ENCODE measurements at places on chromosomes 1 and 21. TPM values are rescaled to one million over a fixed set of nuclear protein-coding genes. Genes with fewer than 3 reads are reported as not detected.

The TSSK3 gene
- 0.86 TPM for total RNA-seq

GRCh38 chr21:18006691-18007090, 187.5 kb upstream of the C21orf91 start:
- no peak for DNase-seq

The CFAP45 gene
- 0.32 TPM for total RNA-seq

The LAX1 gene
- total RNA-seq = under 0.01 TPM

The FCMR gene
- 1.6 TPM for total RNA-seq

DNA sequence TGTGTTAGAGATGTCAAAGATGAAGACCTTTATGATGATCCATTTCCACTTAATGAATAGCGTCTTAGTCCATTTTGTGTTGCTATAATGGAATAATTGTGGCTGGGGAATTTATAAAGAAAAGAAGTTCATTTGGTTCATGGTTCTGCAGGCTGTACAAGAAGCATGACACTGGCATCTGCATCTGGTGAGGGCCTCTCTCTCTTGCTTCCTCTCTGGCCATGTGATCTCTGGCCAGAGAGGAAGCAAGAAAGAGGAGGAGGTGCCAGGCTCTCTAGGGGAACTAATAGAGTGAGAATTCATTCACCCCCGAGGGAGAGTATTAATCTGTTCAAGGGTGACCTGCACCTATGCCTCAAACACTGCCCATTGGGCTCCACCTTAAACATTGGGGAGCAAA, 242.8 kb downstream of the DISC1 start:
- no peak for DNase-seq

DNA sequence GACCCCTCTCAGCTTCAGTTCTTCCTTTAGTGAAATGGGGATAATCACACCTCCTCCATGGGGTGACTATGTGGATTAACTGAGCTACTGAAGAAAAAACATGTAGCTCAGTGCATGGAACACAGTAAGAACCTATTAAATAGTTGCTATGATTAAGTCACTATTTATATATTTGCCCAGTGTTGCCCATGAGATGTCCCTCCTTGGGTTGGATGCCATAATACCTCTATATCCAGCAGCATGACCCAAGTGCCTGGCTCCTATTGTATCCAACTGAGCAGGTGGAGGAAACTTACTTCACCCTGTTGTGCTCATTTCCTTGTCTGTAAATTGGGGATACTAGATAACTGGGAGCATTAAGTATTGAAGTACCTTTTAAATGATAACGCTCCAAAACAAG, 47.1 kb upstream of the CYP2J2 start:
- DNase-seq = no peak

DNA sequence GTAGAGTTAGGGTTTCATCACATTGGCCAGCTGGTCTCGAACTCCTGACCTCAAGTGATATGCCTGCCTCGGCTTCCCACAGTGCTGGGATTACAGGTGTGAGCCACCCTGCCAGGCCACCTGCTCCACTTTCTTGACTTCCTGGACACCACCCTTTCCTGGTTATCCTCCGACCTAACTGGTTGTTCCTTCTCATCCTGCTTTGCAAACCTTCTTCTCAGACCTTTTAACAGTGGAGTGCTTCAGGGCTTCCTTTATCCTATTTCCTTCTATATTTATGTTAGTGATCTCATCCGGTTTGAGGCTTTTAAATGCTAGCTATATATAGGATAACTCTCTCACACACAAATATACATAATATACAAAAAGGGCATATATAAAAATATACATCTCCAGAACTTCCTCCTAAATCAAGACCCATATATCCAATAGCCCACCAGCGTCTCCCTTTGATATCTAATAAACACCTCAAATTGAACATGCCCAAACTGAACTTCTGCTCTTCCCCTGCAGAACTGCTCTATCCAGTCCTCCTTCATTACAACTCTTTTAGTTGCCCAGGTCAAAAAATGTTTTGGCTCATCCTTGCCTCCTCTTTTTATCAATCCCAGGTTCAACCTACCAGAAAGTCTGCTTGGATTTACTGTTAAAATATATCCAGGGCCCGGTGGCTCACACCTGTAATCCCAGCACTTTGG, 19.5 kb upstream of the UQCRHL start:
- no peak for DNase-seq

DNA sequence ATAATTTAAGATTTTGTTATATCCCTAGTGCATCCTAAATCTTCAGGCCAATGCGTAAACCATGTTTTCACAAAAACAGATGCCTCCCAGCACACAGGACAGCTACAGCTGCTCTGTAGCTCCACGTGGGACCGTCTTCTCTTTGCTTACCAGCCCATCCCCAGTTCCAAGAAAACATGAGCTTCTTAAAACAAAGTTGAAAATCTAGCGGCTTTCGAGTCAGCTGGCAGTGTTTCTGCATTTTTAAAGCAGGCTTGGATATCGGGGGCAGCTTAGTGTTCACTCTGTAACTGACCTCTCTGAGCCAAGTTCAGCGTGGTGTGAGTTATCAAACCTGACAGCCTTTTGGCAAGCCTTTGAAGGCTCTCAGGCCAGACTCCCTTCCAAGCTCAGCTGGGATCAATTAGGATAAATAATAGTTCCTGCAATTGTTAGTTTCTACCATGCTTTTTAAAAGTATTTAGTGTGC, 881.5 kb downstream of the LTN1 start:
- peak; percentile 98 for DNase-seq

DNA sequence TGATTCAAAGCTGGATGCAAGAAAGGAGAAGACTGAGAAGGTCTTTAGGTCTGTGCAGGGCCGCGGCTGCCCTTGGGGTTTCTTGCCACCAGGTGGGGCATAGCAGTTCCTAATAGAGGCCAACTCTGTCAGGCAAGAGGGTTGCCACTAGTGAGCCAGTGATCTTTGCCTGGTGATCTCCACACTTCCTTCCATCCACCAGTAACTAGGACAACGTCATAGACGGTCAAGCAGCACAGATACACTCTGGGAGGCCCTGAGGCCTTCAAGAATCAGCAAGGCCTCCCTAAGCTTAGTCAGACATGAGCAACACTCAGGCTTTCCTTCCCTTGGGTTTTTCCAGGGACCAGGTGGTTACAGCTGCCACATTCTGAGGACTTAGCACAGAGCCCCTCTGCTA, 32.9 kb upstream of the ATP2B4 start:
- DNase-seq = peak; percentile 60

GRCh38 chr1:21587602-21587953, 78.4 kb downstream of the ALPL start:
- DNase-seq = no peak

The POGK gene
- total RNA-seq = 36.7 TPM

The RCAN3 gene
- total RNA-seq = 11.7 TPM

- peak; percentile 53 for DNase-seq
These were observed 33.9 kb downstream of the CDK18 start for GRCh38 chr1:205538235-205538840.

DNA sequence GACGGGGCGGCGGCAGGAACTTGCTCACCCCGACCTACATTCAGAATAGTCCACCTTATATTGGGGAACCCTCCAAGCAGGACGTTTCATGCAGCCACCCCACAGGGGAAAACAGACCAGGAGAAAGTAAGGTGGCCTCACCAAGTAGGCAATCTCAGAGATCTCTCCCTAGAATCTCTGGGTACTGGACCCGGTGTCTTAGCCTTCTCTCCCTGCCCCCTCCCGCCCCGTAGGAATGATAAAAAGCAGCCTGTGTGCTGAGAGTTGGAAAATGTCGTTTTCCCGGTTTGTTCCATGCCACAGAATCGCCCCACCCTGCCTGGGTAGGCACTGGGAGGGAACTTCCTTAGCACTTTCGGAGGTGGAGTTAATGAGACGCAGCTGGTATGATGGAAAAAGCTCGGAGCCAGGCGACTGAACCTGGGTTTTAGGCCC, 789 bp upstream of the PTPN14 start:
- peak; percentile 78 for DNase-seq

The SLC1A7 gene
- under 0.01 TPM for total RNA-seq

The ASPM gene
- 19.6 TPM for total RNA-seq

- DNase-seq = no peak
These were observed 63.3 kb downstream of the UCK2 start for GRCh38 chr1:165890684-165891083.

The TCP10L gene
- total RNA-seq = 0.32 TPM

All from fibroblast of villous mesenchyme (primary cell).